ENCODE measurements at places on chromosomes 1 and 21.

DNA sequence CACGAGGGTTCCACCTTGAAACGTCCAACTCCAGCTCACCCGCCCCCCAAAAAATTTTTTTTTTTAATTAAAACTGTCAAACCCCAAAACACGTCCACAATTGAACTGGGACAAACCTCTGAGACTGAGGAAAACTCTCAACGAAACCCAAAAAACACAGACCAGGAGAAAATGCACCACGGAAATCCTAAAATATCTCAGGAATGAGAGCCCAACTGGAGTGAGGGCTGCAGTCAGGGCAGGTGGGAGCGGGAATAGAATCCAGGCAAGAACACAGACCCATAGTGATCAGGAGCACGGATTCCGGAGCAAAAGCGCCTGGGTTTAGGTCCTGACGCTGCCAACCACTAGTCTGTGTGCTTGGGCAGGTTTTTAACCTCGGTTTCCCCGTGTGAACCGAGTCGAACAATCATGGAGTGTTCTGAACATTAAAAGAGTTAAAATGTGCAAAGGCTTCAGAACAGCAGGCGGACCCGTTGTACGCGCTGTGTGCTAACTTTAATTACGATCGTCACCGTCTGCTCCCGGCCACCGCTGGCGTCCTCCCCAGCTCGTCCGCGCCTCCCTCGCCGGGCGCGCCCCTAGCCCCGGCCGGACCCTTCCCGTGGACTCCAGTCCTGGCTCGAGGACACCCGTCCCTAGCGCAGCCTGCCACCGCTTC lies 624 bp downstream of the ARHGAP29 start:
- DNase-seq: no peak

DNA sequence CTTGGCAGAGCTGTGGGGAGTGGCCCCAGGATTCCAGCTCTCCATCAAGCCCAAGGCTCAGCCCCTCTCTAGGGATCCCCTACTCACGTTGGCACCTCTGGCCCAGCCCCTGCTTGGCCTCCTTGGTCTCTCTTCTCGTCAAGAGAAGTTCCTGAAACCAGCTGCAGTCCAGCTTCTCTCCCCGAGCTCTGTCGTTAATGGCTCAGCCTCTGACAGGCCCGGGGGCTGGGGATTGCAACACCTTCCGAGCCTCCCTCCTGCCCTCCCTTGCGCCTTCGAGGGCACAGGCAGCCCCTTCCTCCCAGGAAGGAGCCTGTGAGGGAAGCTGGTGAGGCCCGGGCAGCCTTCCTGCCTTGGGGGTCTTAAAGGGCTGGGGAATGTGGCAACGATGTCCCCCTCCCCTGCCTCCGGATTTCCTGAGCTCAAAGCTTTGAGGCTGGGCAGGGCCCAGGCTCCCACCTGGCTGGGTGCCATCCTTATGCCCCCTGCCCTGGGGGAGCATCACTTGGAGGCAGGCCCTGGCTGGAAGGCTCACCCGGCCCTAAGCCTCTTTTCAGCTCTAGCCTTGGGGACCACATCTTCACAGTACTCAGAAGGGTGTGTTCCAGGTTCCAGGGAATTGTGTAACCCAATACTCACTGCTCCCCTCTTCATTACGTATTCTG lies at the start of gene CSF3R:
Gene CSF3R, minus strand, starts transcription at position 190 of the 665 bp plus-strand sequence. CDS start 3,417 bp downstream, outside the sequence.
- DNase-seq: no peak

GRCh38 chr1:204094313-204094729 lies 21.4 kb downstream of the SOX13 start:
- no peak for DNase-seq

DNA sequence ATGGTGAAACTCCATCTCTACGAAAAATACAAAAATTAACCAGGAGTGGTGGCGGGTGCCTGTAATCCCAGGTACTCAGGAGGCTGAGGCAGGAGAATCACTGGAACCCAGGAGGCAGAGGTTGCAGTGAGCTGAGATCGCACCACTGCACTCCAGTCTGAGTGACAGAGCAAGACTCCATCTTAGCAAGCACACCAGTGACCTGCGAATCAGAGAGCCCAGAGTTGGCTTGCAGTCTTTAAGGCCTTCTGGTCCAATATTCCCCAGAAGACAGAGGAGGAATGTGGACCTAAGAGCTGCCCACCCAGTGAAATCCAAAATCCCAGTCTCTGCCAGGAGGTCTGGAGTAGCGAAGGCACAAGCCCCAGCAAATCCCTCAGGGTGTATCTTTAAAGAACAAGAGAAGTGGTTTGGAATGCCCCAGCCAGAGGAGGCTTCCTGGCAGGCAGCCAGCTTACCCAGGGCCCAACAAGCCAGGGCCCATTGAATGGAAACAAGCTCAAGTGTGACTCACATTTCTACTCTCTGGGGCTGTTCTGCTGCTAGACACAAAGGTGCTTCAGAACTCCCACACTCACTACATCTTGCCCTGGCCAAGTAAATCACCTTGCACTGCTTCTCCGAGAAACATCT lies 23.9 kb downstream of the GPR161 start:
- no peak for DNase-seq

- no peak for DNase-seq
These were observed 458.3 kb upstream of the ADAMTS5 start for GRCh38 chr21:27425172-27425571.

DNA sequence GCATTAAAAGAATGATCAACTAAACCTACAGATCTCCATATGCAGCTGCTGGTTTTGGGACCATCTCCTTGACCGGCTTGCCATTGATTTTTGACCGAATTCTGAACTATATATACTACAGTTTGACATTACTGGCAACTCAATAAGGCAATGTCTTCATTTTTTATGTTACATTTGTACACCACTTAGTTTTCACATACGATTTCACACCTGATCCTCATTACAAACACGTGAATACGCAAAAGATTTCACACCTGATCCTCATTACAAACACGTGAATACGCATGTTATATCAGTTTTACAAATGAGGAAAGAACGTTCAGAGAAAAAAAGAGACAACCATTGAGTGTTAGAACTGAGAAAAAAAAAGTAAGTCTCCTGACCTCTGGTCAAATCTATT lies 1.1 kb downstream of the SASS6 start:
- no peak for DNase-seq

DNA sequence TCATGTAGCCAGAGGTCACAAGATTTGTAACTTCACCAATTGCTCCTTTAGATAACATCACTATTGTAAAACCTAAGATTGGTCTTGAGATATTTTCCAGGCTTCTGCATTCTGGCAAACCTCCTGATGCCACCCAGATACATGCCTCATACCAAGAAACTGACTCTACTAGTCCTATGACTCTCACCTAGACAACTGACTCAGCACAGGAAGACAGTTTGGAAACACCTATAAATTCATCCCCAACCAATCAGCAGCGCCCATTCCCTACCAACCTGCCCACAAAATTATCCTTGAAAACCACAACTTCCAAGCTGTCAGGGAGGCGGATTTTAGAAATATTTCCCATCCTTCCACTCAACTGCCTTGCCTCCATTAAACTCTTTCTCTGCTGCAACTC lies 2.6 kb downstream of the NME7 start:
- DNase-seq: no peak

DNA sequence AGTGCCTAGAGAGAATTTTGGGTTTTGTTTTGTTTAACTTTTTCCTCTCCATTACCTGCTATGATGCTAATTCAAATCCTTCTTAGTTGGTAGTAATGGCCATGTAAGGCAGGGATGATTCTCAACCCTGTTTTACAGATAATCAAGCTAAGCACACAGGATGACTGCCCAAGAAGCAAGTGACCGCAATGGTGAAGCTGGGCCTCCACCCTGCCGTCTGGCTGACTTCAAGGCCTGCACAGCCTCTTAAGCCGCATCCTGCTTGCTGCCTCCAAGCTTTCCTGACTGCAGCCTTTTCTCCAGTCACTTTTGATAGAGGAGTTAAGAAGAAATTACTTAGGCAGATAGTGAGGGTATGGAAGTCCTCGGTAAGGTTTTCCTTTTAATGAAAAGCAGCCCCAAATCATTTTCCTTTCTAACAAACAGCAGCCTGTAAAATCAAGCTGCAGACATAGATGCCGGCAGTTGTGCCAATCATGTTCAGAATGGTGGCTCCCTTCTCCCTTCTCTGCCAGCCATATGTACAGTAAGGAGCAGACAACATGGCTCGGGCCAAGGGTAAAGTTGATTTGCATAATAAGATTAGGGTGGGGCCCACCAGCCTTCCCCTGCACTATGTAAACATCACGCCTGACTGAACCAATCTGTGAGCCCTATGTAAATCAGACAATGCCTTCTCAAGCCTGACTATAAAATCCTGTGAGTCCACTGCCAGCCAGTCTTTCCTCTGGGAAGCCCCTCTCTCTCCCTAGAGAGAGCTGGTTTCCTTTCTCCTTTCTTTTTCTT lies 8.8 kb upstream of the CTBS start:
- DNase-seq: no peak

DNA sequence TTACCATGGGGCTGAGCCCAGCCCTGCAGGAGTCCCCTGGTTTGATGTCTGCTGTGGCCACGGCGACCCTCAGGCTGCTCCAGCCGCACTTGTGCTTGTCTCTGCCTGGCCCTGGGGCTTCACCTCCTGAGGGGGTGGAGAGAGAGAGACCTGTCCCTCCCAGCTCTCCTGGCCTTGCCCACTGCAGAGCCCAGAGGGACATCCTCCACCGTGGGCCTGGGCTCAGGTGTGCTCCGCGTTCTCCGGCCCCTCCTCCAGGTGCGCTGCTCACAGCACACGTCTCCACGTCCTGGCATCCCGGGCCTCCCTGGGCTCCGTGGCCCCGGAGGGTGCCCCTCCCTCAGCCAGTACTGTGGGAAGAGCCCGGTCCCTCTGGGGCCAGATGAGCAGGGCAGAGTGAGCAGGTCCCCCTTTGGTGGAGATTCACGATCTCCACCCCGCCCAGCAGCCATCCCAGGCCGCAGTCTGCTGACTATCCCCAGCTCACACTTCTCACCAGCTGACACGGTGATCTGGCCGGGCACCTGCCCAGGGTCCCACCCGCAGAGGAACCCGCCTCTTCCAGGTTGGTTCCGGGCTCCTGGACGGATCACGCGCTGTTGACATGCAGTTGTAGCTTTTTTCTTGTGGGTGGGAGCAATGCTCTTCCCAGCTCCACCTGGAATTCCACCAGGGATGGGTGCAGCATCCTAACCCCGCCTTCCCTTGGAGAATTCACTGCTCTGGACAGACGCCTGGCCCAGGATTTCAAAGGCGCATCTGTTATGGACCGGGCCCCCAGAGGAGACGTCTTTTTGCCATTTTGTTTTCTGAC lies 41.8 kb upstream of the POFUT2 start:
- no peak for DNase-seq

GRCh38 chr1:223041481-223041880 lies 101.6 kb downstream of the TLR5 start:
- DNase-seq: no peak

- no peak for DNase-seq
These were observed 17.1 kb downstream of the RPAP2 start for GRCh38 chr1:92315766-92316599.

GRCh38 chr1:218165701-218166114 lies 119.4 kb upstream of the RRP15 start:
- DNase-seq: no peak

DNA sequence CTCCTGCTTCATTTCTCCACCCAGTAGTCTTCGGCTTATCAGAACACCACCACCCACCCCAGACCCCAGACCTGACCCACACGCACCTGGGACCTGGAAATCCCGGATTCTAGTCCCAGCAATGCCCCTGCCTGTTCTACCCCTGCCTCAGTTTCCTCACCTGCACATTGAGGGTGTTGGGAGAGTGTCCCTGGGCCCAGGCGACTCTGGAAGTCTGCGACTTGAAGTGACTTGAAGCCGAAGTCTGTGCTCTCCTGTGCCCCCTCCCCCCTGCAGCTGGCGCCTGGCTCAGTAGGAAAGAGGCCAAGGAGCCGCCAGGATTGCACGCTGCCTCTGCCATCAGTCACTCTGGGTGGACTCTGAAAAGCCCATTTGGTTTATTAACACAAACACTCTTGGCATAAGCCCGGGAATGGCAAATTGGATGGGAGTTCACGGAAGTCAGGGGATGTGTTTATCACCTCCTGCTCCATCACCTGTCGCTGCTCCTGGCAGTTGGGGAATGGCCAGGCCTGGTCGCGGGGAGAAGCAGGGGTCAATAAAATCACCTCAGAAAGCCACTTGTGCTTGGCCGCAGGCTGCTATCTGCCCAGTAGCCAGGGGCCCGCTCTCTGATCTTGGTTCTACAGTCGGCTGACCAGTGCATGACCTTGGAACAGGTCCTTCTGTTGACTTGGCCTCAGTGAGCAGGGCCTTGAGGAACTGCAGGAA lies 132.7 kb downstream of the ACTL8 start:
- no peak for DNase-seq

DNA sequence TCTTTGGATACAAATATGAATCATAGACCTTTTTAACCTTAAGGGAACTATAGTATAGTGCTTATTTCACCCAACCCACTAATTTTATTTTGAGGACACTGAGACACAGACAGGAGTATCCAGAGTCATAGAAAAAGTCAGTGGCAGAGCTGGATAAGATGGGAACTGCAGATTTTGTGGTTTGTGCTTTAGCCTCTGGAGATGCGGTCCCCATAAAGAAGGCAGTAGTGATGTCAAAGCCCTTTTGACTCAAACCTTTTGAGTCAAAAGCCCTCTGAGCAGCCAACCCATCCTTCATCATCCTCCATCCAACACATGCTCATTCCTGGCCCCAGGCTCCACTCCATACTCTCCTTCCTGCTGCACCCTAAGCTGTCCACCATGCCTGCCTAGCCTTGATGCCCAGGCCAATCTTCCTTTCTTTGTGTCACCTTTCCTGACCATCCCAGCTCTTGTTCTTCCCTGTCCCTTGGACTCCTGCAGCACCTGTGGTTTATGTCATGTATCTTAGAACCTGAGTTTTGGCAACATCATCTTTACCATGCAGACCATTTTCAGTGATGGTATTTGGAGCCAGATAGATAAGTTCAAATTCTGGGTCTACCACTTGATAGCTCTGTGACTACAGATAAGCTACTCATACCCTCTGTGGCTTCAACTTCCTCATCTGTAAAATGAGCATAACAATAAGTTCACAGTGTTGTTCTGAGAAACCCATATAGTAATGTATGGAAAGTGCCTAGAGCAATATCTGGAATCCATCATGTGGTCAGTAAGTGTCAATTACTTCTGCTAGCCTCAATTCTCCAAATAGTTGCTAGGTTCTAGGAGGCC lies 20.1 kb downstream of the SLAMF1 start:
- DNase-seq: no peak

GRCh38 chr1:197774466-197775281 lies 606 bp downstream of the DENND1B start:
- DNase-seq: peak; percentile 75

DNA sequence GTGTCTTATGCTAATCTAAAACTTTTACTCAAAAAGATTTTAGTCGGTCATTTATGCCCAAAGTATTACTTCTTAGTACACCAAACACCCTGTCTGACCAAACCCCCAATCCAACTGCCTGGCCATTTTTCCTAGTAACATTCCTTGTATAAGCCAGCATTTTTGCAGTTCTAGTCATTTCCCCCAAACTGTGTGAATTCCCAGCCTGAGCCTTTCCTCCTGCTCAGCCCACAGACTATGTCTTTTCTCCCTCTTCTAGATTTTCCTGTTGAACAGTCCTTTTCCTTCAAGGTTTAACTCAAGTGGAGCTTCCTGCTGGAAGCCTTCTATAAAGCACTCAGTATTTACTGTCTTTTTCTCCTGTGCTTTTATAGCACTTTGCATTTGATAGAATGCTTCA lies 843.8 kb downstream of the USP25 start:
- no peak for DNase-seq

Data from T-helper 2 cell (primary cell).